Iris pigment epithelial cell (primary cell): ENCODE measurements at places on chromosomes 13 and 19.

DNA sequence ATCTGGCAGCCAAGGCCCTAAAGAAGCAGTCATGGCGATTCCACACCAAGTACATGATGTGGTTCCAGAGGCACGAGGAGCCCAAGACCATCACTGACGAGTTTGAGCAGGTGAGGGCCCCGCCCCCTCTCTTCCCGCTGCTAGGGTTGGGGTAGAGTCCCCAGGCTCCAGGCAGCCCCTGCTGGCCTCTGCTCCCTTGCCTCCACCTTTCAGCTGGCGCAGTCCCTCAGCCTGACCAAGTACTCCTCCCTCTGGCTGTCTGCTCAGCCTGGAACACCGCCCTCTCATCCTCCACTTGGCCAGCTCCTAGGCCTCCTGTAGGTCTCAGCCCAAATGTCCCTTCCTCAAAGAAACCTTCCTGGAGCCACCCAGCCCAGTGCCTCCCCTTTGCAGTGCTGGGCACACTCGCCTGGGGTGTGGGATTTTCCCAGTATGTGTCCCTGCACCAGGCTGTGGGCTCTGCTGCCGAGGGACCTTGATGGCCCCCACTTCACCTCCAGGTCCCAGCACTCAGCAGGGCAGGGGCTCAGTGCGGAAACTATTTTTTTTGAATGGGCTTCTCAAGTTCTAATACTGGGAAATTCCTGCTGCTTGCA lies 5.7 kb downstream of the LENG1 start:
- DNase-seq: no peak

GRCh38 chr13:80048802-80049201 lies 292.1 kb downstream of the SPRY2 start:
- DNase-seq: peak; percentile 98

GRCh38 chr19:369876-370275 lies 25.3 kb upstream of the MIER2 start:
- DNase-seq: no peak

- DNase-seq: peak; percentile 56
These were observed 69.1 kb downstream of the ARHGEF18 start for GRCh38 chr19:7417671-7418324.

DNA sequence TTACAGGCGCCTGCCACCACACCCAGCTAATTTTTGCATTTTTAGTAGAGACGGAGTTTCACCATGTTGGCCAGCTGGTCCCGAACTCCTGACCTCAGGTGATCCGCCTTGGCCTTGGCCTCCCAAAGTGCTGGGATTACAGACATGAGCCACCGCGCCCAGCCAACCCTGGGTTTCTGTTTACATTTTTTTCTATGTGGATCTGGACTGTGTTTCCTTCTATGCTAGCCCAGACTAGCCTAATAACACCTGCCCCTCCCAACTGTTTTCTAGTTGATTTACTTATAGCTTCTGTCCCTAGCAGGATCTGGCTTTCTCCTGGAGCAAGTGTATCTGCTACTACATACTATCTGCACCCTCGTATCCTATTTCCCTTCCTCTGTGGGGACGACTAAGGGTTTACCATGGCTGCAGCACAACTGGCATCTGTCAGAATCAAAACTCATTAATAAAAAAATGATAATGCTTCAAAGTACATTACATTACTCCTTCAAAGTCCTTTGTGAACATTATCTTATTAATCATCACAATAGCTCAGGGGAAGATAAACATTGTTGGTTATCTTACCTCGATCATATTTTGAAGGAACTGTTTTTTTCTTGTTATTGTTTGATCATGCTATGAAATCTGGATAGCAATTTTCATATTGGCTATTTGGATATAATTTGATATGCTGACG lies 228.3 kb downstream of the KLF5 start:
- DNase-seq: no peak

GRCh38 chr19:30696514-30696913 lies 324.3 kb downstream of the ZNF536 start:
- DNase-seq: peak; percentile 17
